ENCODE measurements at places on chromosomes 1 and 21.
A peak's percentile ranks its signal among the peaks of the same experiment; 100 is the strongest.

DNA sequence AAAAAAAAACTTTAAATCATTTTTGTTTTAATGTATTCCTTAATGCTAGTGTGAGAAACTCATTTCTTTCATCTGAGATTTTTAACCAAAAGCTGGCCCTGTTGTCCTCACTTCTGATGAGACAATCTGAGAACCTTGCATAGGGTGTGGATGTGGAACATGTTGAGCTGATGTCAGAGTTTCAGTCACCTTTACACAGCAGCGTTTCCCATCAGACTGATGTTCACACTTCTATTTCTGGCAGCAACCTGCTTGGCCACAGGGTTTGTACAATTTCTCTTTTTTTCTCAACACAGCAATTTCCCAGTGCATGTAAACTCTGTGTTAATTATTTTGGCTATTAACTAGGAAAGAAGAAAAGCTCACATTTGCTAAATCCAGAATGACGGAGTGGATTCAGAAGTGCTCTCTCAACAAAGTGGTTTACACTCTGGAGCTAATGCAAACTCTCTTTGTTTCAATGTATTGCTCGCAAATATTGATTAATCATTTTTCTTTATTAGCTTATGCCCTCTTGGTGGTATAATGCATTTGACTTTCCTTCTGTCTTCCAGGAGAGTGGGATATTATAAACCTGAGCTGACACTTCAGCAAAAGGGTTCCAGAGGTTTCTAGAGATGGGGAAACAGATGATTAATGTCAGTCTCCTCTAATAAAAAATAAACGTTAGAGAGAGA, 70.5 kb upstream of the HSPA13 start:
- DNase-seq, result peak; percentile 34

DNA sequence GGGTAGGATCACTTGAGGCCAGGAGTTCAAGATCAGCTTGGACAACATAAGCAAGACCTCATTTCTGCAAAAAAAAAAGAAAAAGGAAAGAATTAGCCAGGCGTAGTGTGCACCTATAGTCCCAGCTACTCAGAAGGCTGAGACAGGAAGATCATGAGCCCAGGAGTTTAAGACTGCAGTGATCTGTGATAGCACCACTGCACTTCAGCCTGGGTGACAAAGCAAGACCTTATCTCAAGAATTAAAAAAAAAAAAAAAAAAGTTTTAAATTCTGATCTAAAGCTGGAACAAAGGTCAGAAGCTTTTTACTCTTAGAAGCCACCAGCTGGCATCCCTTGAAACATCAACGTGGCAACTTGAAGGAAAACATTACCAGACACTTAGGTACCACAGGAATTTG, 45.3 kb downstream of the HENMT1 start:
- DNase-seq, result peak; percentile 49

GRCh38 chr1:228339766-228340685, 66.6 kb downstream of the TRIM11 start:
- DNase-seq, result no peak

GRCh38 chr21:22106720-22107410, 1108.7 kb downstream of the NCAM2 start:
- no peak for DNase-seq

Measured in erythroblast (primary cell).